AG10803 (cell line): ENCODE measurements at places on chromosomes 6 and 20.

DNA sequence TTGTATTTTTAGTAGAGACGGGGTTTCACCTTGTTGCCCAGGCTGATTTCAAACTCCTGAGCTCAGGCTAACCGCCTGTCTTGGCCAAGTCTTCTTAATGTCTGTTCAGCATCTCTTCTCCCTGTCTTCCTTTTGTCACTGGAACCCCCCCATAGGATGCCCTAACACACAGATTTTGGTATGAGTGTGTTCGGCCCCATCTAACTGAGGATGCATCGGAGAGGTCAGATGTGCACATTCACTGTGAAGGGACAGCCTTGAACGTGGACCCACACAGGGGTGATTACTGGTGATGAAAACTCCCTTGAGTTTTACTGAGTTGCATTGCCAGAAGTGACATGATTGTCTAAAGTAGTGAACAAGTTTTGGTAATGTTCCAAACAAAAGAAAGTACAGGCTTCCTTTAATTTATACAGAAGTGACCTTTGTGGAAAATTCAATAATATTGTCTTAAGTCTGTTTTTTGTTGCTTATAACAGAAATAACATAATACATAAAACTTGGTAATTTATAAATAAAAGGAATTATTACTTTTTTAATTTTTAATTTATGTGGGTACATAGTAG is 40.5 kb upstream of the NCOA3 start:
- DNase-seq = no peak

GRCh38 chr6:39724787-39725631 is at the start of gene KIF6:
Gene KIF6 (minus strand): TSS chr6:39725408. CDS start chr6:39725310, 98 bp downstream.
- peak; percentile 84 for DNase-seq

DNA sequence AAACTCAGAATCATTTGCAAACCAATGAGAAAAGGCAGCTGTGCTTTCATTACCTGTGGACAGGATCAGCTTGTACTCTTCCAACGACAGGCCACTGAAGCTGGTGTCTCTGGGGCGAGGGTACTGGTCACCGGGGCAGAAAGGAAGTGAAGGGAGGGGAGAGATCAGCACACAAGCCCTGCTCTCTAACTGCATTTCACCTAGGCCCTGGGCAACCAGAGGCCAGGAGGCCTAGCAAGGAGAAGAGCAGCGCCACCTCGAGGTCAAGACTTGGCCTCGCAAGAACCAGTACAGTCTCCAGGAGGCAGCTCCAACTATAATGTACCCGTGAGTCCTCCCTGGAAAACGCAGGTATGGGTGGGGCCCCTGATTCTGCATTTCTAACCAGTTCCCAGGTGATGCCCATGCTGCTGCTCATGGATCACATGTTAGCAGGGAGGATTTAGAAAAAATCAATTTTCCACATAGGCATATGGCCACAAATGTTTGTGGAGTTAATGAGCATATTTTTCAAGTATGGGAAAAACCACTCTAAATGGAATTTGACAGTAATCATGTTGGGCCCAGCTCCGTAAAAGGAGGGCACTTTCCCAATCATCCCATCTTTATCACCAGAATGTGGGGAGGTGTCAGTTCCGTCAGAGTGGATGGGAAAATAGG is 11.0 kb downstream of the UQCC2 start:
- peak; percentile 70 for DNase-seq

DNA sequence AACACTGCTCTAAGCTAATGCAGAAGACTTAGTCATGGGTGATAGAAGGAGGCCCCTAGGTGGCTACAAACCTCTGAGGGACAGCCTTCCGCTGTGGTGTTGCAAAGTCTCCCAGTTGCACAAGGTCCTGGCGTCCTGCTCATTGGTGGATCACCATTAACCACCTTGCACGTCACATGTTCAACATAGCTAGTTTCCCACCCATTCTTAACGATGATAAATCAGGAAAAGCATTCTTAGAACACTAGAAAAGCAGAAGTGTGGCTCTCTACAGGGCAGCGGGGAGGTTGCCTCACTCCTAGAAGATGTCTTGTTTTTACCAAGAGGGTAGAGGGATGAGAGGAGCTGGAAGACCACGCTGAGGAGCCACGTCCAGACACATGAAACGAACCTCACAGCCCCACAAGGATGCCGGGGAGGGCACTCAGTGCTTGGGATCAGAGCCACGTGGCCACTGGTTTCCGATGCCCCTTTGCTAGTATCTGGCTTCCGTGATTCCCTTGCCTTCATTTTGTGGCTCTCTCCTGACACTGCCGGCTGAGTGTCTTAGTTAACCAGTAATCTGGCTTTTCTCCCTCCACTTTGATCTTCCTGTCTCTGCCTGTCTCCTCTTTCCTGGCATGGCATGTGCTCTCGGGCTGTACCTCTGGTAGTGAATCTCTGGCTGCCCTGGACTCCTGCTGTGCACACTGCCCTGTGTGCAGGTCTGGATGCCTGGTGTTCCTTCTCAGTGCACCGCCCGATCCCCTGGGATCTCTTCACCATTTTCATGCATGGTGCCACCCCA is 91.4 kb upstream of the NEDD9 start:
- no peak for DNase-seq

DNA sequence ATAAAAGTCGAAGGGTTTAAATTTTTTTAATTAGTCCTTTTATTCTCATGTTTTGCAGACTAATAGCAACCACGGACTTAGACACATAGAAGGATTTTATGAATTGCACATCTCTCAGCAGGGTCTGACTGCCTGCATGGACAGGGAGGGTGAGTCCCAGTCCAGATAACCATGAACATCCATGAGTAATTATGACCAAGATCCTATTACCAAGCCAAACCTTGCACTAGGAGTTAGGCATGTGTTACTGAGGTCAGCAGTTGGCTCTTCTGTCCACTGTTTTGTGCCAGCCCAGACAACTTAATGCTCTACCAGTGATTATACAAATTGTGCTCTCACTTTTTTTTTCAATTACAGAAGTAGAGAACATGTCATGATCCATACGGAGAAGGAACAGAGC is 211.2 kb downstream of the MAFB start:
- DNase-seq = peak; percentile 52

DNA sequence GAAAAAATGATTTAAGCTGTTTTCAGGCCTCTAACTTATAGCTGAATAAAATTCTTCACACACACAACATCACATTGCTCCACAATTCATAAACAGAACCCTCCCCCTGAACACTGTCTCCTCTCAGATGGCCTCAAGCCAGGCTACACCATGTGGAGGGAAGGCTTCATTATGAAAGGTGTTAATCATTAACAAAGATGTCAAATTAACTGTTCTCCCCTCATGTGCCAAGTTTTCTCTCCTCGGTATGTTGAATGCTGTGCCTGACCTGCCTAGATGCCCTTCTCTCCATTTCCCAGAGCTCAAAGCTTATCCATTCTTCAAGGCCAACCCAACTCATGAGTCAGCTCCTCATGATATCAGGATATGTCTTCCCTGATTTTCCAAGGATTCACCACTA is 210.4 kb downstream of the GMDS start:
- DNase-seq = no peak

GRCh38 chr20:35954907-35955251 is 577 bp upstream of the SCAND1 start:
- peak; percentile 43 for DNase-seq

DNA sequence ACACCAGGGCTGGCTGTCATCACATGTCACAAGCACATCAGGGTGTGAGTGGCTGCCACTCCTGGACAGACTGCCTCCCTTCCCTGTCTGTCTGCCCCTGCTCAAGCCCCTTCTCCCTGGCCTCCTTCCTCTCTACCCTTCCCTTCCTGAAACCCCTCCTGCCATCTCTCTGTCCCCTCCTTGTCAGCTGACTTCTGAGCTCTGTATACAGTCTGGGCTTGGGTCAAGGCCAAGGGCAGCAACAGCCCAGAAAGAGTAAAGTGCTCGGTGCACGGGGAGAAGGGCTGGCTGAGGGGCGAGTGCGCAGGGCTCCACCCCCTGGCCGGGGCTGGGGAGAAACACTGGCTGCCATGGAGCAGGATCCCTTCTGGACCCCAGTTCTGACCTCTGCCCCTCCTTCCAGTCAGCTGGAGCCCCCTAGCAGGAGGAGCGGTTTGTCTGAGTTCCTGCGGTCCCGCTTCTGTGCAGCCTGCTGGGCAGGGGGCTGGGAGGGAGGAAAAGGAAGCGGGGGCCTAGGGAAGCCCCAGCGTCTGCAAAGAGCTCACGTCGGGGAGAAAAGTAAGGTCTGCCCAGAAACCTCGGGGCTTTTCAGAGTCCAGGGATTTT is 2.0 kb downstream of the LKAAEAR1 start:
- DNase-seq = no peak

DNA sequence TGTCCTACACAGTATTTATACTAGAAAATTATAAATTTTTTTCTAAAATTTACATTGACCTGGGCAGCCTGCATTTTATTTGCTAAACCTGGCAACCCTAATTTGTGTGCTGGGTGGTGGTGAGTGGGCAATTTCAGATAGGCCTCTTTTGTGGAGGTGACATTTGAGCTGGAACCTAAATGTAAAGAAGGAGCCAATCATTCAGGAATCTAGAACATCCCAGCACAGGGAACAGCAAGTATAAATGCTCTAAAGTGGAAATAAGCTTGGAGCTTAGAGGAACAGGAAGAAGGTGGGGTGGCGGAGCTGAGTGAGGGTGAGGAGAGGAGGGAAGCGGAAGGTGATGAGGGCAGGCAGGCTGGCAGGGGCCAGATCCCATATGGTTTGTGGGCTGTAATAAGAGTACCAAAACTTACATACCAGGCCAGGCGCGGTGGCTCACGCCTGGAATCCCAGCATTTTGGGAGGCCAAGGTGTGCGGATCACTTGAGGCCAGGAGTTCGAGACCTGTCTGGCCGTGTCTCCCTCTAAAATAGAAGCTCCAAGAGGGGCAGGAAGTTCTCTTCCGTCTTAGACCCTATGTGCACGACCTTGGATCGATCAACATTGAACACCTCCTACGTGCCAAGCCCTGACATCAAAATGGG is 549 bp upstream of the CSE1L start:
- no peak for DNase-seq

DNA sequence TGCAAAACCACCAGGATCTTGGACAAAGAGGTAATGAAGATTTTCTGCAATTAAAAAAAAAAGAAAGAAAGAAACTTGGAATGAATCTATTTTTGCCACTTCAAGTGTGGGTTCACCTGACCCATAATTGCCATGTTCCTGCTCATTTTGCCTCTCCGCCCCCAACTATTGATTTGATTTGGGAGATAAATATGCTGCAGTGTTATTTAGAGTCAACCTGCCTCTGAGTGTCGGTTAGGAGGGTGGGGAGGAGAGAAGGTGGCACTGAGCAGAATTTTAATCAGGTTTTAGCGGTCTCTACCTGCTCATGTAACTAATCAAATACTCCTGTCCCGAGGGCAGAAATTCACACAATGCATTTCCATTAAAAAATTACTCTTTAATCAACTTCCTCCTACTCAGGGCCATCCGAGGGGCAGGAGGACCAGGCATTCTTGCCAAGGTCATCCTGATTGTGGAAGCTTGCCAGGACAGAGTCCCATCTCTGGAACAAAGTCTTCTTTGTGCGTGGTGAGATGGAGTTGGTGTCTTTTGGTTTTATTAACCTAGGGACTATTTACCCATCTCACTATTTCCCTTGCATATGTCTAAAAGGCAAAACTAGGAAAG is 300.1 kb downstream of the CDH26 start:
- no peak for DNase-seq

DNA sequence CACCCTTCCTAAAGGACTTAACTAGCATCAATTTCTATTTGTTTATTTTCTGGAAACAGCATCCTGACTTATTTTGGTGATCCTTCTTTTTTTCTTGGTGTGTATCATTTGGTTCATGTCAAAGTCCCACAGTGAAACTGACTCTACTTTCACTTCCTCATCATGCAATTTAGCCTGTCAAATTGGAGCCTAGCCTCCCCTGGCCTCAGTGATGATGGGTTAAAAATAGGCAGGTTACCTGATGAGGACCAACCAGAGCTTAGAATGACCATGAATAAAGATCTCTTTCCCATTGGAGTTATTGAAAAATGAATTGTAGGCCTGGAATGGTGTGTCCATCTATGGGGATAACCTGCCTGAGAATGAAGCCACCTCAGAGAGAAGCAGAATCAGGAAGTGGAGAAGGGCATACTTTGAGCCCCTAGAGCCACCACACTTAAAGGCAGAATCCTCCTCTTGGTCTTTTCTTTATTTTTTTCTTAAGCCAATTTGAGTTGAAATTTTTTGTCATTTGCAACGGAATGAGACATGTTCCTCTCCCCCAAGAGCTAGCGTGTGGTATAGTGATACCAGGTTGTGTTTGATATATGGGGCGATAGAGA is 105.6 kb downstream of the BTBD3 start:
- DNase-seq = no peak

GRCh38 chr20:2417213-2417541 is 36.5 kb downstream of the TGM6 start:
- DNase-seq = no peak

DNA sequence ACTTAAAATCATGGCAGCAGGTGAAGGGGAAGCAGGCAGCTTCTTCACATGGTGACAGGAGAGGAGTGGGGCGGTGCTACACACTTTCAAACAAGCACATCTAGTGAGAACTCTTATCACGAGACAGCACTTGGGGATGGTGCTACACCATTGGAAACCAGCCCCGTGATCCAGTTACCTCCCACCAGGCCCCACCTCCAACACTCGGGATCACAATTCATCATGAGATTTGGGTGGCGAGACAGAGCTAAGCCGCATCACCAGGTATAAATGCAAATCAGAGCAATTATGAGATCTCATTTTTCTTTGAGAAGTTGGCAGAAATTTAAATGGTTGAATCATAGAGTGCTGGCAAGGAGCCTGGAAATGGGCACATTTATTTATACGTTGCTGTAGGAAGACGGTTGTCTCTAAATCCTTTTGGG is 31.4 kb downstream of the IGF2R start:
- DNase-seq = no peak

- DNase-seq = no peak
These were observed 93.6 kb downstream of the CD24 start for GRCh38 chr6:106880952-106881351.

DNA sequence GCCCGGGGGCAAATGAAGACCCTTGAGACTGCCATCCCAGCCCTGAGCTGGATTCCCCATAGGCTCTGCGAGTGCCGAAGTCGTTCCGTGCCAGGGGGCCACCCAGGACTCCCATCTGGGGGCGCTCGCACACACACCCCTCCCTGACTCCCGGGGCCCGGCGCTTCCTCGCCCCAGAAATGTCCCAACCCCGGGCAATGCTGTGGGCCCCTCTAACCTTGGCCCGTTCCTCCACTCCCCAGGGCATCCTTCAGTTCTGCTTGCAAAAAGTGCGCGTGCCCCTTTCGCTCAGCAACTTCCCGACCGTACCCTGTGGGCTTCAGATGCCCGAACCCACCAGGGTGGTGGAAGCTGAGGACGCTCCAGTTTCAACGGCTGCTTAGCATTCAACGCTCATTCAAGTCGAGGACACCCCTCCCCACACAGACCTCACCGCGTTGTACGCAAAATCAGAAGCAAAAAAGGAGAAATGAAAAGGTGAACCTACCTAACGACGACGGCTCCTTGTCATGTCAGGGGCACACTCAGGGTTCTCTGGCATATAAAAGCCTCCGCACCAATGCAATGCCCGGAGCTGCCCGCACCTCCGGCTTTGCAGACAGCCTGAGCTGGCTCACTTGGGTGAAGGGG is 25.3 kb downstream of the RIPOR2 start:
- DNase-seq = no peak

- peak; percentile 93 for DNase-seq
These were observed 32.7 kb upstream of the MAP7 start for GRCh38 chr6:136582711-136583471.
